Epithelial cell of umbilical artery (primary cell): ENCODE measurements at places on chromosomes 4 and X. TPM values are rescaled to one million over a fixed set of nuclear protein-coding genes. Genes with fewer than 3 reads are reported as not detected.

The USP17L13 gene
- not detected in 2 replicates for total RNA-seq

The LIMCH1 gene
- total RNA-seq, result 7.5 and 13.2 TPM in 2 replicates

The DAPP1 gene
- total RNA-seq, result not detected in 2 replicates

The DMRTC1B gene
- not detected in 2 replicates for total RNA-seq

The RRAGB gene
- total RNA-seq, result 10.4 and 21.1 TPM in 2 replicates

The UGT2B11 gene
- total RNA-seq, result not detected in 2 replicates

The UBE2A gene
- total RNA-seq, result 17.2 and 18.2 TPM in 2 replicates

The RPGR gene
- 29.8 and 33.8 TPM in 2 replicates for total RNA-seq

The ATP8A1 gene
- total RNA-seq, result 8.7 and 11.7 TPM in 2 replicates

The ZDHHC15 gene
- not detected in 2 replicates for total RNA-seq

The CXXC4 gene
- 0.32 TPM in 1 of 2 replicates, not detected in the other for total RNA-seq

The NEXMIF gene
- not detected in 2 replicates for total RNA-seq

The ZFP42 gene
- total RNA-seq, result not detected in 2 replicates

The TCP11X2 gene
- total RNA-seq, result not detected in 2 replicates

The CD38 gene
- total RNA-seq, result under 0.01 TPM in 1 of 2 replicates, not detected in the other

The CXCL11 gene
- 1.9 and 12.0 TPM in 2 replicates for total RNA-seq

The SYN1 gene
- total RNA-seq, result not detected in 2 replicates

The RAB40A gene
- not detected in 2 replicates for total RNA-seq

The FOXP3 gene
- total RNA-seq, result not detected in 2 replicates

The PAGE5 gene
- not detected in 2 replicates for total RNA-seq

The MAGEA9B gene
- total RNA-seq, result not detected in 2 replicates

The TEX13A gene
- total RNA-seq, result not detected in 2 replicates

The LNX1 gene
- 3.2 and 3.9 TPM in 2 replicates for total RNA-seq

The ANOS1 gene
- 0.46 and 0.97 TPM in 2 replicates for total RNA-seq

The PDZD11 gene
- total RNA-seq, result 39.6 and 43.0 TPM in 2 replicates

The GAGE12F gene
- total RNA-seq, result not detected in 2 replicates

The PSMD10 gene
- 188 and 203 TPM in 2 replicates for total RNA-seq

The HSFX3 gene
- total RNA-seq, result not detected in 2 replicates

The RNF4 gene
- 64.0 and 75.7 TPM in 2 replicates for total RNA-seq

The ARAP2 gene
- 0.32 and 3.3 TPM in 2 replicates for total RNA-seq

The DCAF12L2 gene
- total RNA-seq, result 0.30 and 0.32 TPM in 2 replicates
